ENCODE measurements at places on chromosomes 5 and 9.

DNA sequence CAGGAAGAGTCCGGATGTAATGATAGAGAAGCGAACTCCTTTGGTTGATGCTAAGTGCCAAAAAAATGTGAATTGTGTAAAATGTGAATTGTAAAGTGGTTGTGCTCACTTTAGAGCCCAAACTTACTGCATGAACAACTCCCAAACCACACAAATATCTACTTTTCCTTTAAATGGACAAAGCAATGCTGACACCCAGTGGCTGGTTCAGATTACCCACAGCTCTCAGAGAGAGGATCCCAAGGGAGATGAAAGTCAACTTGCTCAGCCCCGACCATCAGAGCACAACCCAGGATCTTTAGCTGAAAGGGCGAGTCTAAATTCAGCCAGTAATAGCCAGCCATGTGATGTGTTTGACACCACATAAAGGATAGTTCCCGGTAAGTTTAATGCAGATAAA is 133.7 kb downstream of the NMUR2 start:
- no peak for DNase-seq

- no peak for DNase-seq
Observed at GRCh38 chr9:120567874-120568273, 12.1 kb downstream of the CDK5RAP2 start.

- no peak for DNase-seq
Observed at GRCh38 chr5:54870271-54870670, 115.1 kb downstream of the ESM1 start.

DNA sequence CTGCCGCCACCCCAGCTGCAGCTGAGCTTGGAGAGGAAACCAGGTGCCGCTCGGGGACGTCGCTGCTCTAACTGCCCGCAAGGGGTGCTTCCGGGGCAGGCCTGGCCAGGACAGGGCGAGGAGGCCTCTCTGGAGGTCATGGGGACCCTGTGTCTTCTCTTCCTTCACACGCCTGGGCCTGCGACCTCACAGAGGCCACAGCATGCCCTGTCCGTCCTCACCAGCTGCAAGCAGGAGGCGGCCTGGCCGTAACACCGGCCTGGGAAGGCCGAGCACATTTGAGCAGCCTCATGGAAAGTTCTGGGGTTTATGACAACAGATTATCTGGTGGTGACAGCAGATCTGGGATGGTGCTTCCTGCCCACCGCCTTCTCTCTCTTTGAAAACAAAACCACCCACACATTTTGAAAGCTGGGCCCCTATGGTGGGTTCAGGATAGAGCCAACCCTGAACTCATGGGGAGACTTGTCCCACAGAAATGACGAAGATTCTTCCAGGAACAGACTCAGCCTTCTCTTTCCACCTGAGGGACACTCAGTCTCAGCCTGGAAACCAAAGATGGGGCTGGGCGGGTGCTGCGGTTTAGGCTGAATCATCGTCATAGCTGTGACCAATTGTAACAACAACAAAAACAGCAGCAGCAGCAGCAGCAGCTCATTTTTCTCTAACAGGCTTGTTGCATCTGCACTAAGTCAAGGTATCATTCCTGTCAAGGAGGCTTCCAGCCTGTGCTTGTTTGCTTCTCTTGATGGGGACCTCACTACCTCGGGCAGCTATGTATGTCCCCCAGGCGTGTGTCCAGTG is 99.6 kb upstream of the RAPGEF1 start:
- DNase-seq, result peak; percentile 10

GRCh38 chr5:118616281-118616680 is 372.1 kb downstream of the DTWD2 start:
- DNase-seq, result no peak

Data from stimulated activated CD8-positive, alpha-beta memory T cell treated with anti-CD3 and anti-CD28 coated beads, Interleukin-12 subunit alpha, Interleukin-12 subunit beta, amount 100 ng/mL, for 1 hour (primary cell).